Fibroblast of villous mesenchyme (primary cell): ENCODE measurements at places on chromosomes 12 and 14.

DNA sequence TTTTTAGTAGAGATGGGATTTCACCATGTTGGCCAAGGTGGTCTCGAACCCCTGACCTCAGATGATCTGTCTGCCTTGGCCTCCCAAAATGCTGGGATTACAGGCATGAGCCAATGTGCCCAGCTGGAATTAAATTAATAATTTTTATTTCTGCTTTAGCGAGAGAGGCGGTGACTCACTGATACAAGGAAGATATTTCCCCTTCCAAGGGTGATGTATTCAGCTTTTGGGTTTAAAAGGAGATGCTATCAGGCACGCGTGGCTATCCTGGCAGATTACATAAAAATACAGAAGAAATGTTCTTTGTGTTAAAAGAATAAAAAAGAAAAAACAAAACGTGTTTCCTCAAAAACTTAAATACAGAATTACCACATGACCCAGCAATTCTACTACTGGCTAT, 12.4 kb upstream of the P2RX7 start:
- no peak for DNase-seq

DNA sequence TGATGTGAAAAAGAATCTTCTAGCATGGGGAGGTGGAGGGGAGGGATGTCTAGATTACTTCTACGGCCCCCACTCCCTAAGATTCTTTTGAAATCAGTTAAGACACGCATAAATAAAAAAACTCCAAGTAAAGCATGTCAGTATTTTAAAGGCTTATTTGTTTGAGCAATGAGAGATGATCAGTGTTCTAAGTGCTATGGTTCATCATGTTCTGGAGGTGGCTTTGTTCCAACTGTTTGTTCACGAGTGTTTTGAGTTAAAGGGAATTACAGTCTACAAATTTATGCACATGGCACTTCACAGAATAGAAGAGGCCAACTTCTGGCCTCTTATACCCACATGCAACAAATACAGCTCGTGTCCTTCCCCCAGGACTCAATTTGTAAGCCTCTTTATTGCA, 394.9 kb downstream of the RAD51B start:
- no peak for DNase-seq

- no peak for DNase-seq
Observed at GRCh38 chr14:100594625-100594951, 7.4 kb upstream of the BEGAIN start.

- DNase-seq, result no peak
Observed at GRCh38 chr12:29389295-29389919, 8.4 kb upstream of the ERGIC2 start.

DNA sequence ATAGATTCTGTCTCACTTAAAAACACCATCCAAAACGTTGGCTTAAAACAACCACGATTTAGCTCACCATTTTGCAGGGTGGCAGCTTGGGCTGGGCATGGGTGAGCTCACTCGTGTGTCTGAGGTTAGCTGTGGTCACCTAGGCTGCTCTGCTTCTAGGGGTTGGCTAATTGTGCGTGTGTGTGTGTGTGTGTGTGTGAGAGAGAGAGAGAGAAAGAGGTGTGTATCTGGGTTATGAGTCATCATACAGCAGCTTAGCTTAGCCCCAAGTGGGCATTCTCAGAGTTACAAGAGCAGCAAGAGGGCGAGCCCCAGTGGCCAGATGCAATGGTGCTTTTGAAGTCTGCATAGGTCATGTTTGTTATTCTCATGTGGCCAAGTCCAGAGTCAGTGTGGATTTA, 6.0 kb downstream of the FBXW8 start:
- DNase-seq, result peak; percentile 90

DNA sequence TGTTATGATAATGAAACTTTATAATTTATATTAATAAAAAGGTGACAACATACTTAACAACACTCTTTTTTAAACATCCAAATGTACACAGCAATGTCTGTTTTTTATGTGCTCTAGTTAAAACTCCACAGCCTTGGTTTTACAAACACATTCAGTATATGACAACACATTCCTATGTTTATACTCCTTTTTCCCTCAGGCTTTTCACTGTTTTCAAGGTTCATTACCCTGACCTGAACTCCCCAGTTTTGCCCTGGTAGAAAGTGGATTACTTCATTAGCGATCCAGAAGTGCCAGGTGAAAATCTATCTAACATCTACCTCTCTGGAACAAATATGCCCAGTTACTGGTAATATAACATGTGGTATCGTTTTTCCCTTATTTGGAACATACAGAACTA, 340.2 kb upstream of the DDHD1 start:
- no peak for DNase-seq

GRCh38 chr12:25670076-25671055, 117.3 kb upstream of the LMNTD1 start:
- no peak for DNase-seq

DNA sequence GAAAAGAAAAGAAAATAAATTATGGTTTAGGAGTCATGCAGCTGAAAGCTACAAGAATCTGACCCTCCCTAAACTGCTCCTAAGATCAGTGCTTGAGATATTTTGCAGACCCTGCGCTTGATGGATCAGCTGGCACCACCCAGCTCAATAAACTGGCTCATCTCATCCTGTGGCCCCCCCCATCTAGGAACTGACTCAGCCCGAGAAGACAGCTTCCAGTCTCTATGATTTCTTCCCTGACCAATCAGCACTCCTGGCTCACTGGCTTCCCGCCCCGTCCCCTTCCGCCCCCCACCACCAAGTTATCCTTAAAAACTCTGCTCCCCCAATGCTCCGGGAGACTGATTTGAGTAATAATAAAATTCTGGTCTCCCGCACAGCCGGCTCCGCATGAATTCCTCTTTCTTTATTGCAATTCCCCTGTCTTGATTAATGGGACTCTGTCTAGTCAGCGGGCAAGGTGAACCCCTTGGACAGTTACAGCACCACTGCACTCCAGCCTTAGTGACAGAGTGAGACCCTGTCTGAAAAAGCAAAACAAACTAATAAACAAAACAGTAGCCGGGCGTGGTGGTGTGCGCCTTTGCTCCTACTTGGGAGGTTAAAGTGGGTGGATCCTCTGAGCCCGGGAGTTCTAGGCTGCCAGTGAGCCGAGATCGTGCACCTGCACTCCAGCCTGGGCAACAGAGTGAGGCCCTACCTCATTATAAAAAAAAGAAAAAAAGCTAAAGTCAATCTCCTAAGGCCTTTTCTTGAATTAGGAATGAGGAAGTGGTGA, 24.5 kb upstream of the SPTLC2 start:
- DNase-seq, result no peak

DNA sequence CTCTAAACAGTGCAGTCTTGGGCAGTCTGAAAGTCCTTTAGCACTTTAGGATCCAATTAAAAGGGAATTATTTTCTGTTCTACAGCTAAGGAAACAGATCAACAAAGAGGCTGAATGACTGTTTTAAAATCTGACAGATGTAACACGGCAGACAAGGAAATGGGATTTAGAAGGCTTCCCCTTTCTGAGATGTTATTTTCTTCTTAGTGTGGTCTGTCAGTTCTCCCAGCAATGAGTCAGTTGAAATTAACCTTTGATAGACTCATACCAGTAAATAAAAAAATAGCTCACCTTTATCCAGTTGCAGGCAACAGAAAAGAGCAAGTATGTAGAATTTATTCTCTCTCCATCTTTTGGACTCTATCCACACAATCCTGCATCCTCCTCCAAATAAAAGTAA, 98.1 kb downstream of the NEDD1 start:
- no peak for DNase-seq

- no peak for DNase-seq
Observed at GRCh38 chr12:124040291-124040690, 67.3 kb downstream of the ZNF664 start.

- DNase-seq, result no peak
Observed at GRCh38 chr14:51028851-51029754, 65.8 kb downstream of the TRIM9 start.

DNA sequence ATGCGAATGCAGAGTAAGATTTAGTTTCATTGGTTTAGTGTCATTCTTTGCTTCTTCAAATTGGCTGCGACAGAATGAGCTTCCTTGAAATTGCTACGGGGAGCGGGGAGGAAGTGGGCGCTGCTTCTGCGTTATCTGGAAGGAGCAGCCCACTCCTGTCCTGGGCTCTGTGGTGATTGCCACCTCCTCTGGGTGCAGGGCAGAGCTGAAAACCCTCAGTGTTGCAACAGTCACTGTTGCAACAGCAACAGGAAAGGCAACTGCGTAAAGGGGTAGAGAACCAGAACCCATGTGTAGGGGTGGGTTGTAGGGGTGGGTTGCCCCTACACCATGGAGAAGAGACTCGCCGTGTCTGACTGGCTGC, 57.7 kb downstream of the MAX start:
- peak; percentile 19 for DNase-seq

GRCh38 chr14:85300107-85300506, 229.8 kb upstream of the FLRT2 start:
- DNase-seq, result no peak

- DNase-seq, result no peak
Observed at GRCh38 chr12:3959799-3960560, 86.8 kb upstream of the PARP11 start.

DNA sequence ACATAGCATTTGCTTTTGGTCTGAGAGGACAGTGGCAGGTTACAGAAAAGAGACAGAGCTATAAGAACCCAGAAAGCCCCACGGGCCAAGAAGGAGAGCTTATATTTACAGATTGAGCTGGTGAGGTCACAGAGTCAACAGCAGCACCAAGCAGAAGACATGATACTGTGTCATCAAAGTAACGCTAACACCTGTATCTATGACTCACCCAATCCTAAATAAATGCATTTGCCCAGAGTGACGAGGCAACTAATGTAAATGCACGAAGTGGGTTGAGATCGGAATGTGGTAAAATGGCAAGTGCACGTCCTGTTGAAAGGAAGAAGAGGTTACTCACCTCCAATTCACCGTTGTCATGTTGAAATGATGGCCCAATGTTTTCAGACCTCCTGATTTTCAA, 6.7 kb upstream of the CD163L1 start:
- no peak for DNase-seq

- no peak for DNase-seq
Observed at GRCh38 chr12:59736359-59736758, 140.5 kb downstream of the SLC16A7 start.

GRCh38 chr14:50067723-50068495, 48.5 kb downstream of the VCPKMT start:
- no peak for DNase-seq

GRCh38 chr12:77963576-77964178, 133.0 kb downstream of the NAV3 start:
- DNase-seq, result no peak

GRCh38 chr12:66329941-66330340, 27.6 kb downstream of the HELB start:
- DNase-seq, result no peak

GRCh38 chr14:89617481-89618329, 200.7 kb upstream of the FOXN3 start:
- DNase-seq, result peak; percentile 52

- DNase-seq, result no peak
Observed at GRCh38 chr12:25376407-25376806, 125.7 kb upstream of the KRAS start.

- no peak for DNase-seq
Observed at GRCh38 chr12:33988913-33989312, 33.4 kb upstream of the ALG10 start.

DNA sequence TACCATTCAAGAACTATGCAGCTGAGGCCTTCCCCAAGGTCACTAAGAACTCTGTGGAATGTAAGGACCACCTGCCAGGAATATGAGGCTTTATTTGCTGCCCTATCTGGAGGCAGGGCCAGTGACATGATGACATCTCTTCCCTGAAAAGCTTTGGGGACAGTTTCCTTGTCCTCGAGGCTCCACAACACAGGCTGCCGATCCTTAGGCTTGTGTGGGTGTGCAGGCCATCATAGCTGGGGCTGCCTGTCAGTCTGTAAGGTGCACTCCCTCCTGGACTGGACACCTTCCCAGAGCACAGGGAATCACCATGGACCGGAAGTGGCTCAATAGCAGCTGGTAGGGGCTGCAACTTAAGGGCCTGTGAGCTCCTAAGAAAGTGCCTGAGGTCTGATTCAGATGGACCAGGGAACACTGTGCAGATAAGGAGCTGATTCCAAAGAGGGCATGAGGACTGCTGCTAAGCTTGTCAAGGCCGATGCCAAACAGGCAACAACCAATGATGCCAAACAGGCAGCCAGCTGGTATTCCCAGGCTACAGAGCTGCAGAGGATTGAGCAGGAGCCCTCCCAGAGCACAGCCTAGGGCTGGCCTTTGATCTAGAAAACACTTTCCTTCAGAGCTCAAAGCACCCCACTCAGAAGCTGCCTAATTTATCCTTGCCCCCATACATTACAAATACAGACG, 84.3 kb downstream of the CRACR2A start:
- DNase-seq, result no peak

DNA sequence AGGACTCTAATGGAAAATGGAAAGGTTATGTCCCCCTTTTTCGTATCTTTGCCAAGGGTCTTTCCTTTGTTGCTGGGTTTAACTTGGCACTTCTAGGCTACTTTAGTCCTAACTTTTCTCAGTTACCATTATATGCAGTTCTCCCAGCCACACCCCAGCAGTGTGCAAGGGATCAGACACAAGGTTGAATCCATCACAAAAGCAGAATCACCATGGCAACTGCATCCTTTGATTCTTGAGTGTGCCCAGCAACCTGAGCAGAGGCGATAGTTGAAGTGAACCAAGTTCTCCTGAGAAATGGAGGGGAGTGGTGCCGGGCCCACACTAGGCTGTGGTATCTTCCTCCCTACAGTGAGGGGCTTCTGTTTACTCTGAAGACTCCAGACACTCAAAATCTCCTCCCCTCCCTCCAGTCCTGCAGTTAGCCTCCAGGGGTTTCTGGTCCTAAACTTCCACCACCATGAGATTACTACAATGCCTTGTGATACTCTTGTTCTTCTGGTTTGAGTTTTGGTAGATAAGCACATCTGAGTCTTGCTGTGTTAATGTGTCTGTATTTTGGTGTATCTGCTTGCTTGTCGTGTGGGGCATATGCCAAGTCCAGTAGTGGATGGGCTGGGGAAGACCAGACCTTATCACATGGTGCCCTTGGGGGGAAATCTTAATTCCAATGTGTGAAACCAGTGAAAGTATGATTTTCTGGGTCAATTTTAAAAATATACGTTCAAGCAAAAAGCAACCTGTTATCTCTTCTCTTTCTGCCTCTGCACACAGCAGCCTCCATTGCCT, 183.9 kb downstream of the CACNA1C start:
- DNase-seq, result no peak

DNA sequence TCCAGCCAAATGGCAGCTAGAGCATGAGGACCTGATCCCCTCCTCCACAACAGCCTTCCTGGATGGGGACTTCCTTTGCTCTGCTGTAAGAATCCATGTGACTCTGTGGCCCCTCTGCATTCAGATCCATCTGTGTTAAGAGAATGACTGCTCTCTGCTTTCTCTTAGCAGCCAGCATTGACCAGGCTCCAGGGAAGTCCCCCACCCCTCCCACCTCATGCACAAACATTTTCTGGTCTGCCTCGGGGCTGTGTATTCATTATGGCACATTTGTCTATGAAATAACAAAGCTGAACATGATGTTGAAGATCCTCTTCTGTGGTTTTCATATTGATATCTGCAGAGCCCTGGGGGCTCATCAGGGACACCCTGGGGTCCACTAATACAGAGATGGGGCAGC, 201.7 kb downstream of the NUAK1 start:
- DNase-seq, result no peak

DNA sequence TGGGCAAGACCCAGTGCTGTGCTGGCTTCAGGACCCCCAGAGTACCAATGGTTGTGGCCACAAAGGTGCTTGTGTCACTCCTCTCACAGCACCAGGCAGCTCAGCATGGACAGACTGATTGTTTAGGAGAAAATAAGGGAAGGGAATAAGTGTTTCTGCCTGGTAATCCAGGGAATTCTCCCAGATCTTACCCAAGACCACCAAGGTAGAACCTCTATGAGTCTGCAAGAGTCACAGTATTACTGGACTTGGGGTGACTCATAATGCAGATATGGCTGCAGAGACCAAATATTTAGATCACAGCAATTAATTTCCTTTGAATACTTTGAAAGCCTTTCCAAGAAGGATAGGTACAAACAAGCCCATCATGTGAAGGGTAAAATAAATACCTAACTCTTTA, 1178.3 kb upstream of the FLRT2 start:
- no peak for DNase-seq
